Central memory CD4-positive, alpha-beta T cell (primary cell): ENCODE measurements at places on chromosomes 1 and 21.

DNA sequence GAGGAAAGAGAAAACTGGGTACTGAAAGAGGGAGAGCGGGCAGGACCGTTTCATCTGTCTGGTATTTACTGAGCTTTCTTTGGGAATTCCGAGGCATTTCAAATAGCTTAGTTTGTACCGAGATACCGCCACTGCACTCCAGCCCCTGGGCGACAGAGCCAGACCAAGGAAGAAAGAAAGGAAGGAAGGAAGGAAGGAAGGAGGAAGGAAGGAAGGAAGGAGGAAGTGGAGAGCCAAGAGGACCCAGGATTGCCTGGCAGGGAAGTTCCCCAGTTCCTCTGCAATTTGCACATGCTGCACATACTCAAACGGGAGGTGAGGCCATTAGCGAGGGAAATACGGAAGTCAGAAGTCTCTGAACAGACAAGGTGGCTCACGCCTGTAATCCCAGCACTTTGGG lies 961 bp upstream of the FUCA1 start:
- DNase-seq: no peak

- DNase-seq: no peak
Observed at GRCh38 chr1:26771643-26772321, 16.0 kb upstream of the PIGV start.

DNA sequence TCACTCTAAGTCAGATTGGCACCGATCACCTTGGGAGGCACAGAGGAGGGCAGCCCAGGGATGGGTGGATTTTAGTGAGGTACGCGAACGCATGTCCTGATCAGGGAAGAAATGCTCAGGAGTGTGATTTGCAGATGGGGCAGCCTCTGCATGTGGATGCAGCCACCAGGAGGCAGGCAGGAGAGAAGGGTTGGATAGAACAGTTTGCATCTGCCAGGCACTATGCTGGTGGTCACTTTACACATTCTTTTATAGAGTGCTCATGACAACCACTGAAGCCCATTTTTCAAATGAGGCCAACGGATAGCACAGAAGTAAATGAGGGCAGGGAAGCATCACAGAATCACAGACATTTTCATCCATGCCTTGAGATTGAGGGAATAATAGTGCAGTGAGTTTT lies 5.7 kb downstream of the LAMB3 start:
- no peak for DNase-seq

DNA sequence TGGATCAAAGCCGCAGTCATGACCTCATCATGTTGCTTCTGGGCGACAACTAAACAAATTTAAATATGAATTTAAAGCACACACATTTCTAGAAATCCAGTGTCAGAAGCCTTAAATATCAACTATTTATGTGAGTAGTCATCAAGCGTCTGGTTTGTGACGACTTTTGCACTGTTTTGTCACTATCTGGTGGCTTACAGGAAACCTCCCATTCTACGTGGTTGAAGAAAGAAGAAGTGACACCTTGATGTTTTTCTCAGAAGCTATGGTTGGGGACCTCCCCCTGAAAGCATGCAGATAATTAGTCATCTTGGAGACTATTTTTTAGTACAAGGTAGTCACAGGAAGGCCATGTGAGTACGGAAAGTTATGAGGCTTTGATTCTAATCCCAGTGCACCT lies 58.5 kb downstream of the TENT5C start:
- peak; percentile 92 for DNase-seq

GRCh38 chr1:42806171-42806570 lies 10.8 kb upstream of the ERMAP start:
- no peak for DNase-seq

DNA sequence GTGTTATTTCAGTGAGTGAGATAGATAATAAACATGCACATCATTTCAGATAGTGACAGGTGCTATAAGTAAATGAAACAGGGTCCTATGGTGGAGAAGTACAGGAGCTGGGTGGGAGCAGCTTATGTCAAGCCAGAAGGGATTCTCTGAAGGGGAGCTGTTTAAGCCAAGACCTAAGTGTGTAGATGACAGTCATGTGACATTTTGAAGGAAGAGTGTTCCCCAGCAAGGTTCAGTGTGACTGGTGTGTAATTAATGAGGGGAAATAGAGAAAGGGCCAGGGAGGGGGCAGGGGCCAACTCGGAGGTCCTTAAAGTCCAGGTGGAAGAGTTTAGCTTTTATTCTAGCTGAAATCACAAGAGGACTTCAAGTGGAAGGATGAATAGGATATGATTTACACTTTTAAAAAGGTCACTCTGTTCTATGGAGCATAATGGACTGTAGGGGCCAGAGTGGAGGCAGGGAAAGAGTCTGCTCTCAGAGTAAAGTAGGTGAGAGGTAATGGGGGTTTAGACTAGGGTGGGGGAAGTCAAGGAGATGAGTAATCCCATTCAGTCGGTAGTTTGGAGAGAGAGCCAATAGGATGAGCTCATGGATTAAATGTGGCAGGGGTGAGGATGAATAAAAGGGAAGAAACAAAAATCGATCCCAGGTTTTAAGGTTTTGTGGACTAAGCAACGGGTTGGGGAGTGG lies 243.1 kb downstream of the CACNA1E start:
- DNase-seq: no peak

- DNase-seq: no peak
Observed at GRCh38 chr1:11997081-11997850, 17.0 kb downstream of the MFN2 start.

- DNase-seq: no peak
Observed at GRCh38 chr21:41634211-41634694, 126.3 kb upstream of the TMPRSS2 start.

GRCh38 chr1:27111626-27112573 lies 43.0 kb downstream of the SLC9A1 start:
- peak; percentile 69 for DNase-seq

DNA sequence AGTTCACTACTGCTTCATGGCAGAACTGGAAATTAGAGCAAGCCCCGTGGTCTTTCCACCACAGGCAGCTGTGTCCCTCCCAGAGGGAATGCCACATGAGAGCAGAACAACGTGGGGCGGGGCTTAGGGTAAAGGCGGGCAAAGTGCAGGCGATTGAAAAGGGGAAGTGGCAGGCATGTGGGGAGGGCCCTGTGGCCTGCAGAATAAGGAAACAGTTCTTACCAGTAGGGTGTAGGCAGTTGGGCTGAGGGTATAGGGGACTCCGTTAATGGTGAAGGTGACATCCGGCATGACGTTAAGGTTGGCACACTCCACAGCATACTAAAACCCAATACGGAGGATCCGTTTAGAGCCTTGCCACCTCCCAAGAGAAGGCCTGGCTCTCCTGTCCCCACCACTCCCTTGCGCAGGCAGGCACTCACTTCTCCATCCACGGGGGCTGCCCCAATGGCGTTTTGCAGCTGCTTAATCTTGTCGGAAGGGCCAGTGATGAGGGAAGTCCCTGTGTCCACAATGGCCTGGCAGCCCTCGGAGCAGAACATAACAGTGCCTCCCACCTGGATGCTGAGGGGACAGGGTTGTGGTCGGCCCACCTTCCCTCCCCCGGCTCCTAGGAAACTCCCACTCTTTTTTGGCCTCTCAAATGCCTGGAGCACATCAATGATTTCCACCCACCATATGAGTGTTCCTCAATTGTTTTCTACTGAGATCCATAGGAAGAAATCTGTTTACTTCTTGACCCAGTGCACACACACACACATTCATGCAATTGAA lies 9.1 kb upstream of the RAB7B start:
- peak; percentile 15 for DNase-seq

GRCh38 chr1:230507236-230507635 lies 81.1 kb upstream of the PGBD5 start:
- no peak for DNase-seq

DNA sequence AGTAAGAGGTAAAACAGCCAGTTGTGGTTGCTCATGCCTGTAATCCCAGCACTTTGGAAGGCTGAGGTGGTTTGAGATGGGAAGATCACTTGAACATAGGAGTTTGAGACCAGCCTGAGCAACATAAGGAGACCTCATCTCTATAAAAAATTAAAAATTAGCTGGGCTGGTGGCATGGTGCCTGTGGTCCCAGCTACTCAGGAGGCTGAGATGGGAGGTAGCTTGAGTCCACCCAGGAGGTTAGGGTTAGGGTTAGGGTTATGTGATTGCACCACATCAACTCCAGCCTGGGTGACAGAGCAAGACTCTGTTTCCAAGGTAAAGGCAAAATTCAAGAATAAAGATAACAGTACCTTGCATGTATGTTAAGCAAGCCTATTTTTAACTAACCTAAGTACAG lies 3.5 kb downstream of the SAMSN1 start:
- no peak for DNase-seq

DNA sequence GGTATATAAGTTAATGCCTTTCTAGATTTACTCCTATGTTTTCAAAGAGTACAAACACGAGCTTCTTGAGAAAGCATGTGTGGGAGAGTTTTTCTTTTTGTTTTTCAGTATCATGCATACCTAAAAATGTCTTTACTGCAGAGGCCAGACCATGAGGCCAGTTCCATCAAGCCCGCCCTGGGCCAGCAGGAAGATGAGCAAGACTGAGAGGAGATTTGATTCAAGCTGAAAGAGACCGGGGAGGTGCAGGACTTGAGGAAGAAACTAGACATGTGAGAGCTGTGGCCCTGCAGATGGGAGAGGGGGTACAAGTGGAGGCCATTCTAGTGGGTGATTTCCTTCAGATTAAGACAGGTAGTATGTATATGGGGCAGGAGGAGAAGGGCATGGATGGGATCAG lies 33.4 kb upstream of the NTPCR start:
- no peak for DNase-seq
